Skin of body (tissue), 3 donors: ENCODE measurements at places on chromosomes 4 and X. TPM values are rescaled to one million over a fixed set of nuclear protein-coding genes. Genes with fewer than 3 reads are reported as not detected.

GRCh38 chrX:110428144-110428543 is 69.5 kb downstream of the RTL9 start:
- DNase-seq: no peak

DNA sequence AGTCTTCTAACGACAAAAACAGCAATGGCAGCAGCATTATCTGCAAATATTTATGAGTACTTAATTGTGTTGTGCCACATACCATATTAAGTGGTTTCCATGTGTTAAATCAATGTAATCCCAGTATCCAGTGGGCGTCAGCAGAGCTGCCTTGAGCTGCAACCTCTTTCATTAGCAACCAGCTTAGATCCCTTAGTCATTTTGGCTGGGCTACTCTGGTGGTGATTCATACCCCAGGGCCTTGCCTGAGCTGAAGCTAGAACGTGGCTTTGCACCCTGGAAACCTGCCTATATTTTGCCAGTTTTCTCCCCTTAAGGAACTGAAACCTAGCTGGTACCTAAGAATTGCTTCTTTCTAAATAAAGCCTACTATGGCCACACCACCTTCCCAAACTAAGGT is 474.3 kb upstream of the FTHL17 start:
- DNase-seq: no peak

- DNase-seq: no peak
These were observed 829.9 kb downstream of the FAT4 start for GRCh38 chr4:126144543-126145237.

GRCh38 chr4:168485156-168485910 is 5.0 kb upstream of the DDX60L start:
- no peak for DNase-seq

GRCh38 chr4:82948647-82949204 is 48.2 kb downstream of the THAP9 start:
- DNase-seq: no peak

DNA sequence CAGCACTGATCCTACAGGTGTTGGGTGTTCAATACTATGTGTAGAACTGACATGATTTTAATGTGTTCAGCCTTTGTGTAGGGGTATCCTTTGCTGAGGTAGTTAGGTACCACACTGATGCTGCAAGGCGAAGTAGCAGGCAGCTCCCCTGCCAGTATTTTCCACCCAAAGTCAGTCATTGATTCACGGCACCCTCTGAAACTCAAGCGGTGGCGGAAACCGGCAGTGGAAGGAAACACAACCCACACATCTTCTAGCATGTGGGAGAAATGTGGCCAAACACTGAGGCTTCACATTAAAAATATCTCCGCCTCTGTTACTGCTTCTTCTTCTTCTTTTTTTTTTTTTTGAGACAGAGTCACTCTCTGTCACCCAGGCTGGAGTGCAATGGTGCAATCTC is 126.3 kb downstream of the AASDH start:
- DNase-seq: no peak

- DNase-seq: peak; percentile 53
These were observed 499.5 kb downstream of the ANKRD50 start for GRCh38 chr4:124212815-124213630.

GRCh38 chr4:155966171-155966570 is 12.5 kb upstream of the CTSO start:
- no peak for DNase-seq

DNA sequence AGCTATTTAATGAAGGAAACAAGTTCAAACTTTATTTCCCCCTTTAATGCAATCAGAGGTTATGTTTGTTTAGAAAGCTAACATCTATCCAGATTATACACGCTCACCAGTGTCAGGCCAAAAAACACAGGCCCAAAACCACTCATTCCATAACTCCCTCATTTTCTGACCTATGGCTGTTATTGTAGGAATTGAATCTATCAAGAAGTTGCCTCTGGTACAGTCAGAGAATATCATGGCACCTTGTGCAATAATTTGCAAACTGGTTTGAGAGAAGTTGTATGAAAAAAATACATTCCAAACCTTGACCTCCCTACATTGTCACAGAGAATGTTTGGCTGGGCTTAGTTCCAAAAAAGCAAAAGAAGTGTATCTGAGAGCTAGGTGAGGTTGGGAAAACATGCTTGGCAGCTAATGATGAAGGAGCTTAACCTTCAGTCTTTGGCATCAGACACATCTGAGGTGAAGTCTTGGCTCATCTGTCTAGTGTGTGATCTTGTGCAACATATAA is 591.0 kb downstream of the ANKRD50 start:
- DNase-seq: no peak

- DNase-seq: peak; percentile 51
These were observed 23.5 kb downstream of the TIGD2 start for GRCh38 chr4:89134775-89135319.

GRCh38 chrX:140157611-140158010 is 192.3 kb upstream of the CXorf66 start:
- peak; percentile 0 for DNase-seq

- DNase-seq: no peak
These were observed 269.6 kb downstream of the GBA3 start for GRCh38 chr4:22962295-22962694.

DNA sequence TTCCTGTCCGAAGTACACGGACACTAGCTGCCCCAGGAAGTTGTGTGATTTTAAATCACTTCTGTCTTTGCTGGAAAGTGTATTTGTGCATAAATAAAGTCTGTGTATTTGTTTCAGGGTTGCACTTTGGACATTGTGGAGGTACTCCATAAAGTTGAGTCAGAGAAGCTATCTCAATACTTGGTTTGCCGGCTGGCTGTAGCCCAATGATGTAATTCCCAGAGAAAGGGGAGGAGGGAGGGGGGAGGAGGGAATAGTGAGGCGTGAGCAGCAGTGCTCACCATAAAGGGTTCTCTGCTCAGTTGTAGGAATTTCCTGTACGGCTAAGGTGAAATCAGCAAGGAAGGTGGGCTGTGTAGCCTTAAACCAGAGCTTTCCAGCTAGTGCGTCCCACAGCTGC is 7.5 kb downstream of the APEX2 start:
- no peak for DNase-seq

GRCh38 chr4:94531991-94532789 is 80.4 kb downstream of the PDLIM5 start:
- no peak for DNase-seq

DNA sequence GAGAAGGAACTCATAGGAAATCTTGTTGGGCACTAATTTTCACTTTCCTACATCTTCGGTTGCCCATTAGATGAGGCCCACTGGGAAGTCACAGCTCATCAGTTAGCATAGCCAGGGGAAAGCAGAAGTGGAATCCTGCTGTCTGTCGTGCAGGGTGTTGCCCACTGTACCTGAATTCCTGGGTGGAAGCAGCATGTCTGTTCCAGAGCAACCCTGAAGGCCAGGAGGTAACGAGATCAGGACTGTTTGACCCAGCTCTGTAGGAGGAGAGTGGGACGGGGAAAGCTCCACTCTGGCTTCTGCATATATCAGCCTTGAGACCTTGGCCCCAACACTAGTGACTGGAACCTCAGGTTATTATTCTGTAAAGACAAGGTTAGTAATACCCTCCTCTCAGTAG is 296.1 kb downstream of the EVC2 start:
- no peak for DNase-seq

- DNase-seq: peak; percentile 22
These were observed 105.6 kb downstream of the HUWE1 start for GRCh38 chrX:53580742-53581504.

DNA sequence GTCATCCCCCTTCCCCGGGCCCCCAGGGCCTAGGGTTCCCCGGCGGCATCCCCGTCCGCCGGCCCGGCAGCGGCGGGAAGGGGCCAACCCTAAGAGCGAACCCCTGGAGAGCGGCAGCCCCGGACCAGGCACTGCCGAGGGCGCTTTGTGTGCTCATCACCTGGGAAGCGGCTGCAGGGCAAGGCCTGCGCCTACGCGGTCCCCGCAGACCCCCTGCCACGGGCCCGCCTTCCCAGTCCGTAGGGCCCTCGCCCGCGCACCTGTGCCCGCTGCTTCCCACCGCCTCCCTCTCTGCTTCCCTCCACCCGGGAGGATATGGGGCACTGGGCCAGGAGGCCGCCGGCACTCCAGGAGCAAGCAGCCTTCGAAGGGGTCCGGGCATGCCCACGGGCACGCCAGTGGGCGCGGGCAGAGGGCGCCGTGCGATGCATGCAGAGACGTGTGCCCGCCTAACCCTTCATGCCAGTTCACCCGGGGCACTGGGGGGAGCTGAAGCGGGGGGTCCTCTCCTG is 2.6 kb downstream of the FLNA start:
- DNase-seq: no peak

GRCh38 chr4:48360285-48361011 is 19.1 kb downstream of the SLAIN2 start:
- DNase-seq: peak; percentile 55

- no peak for DNase-seq
These were observed 87.4 kb upstream of the KCTD8 start for GRCh38 chr4:44535981-44536380.

GRCh38 chr4:163107754-163108153 is 58.9 kb downstream of the NAF1 start:
- no peak for DNase-seq

GRCh38 chr4:84913176-84913575 is 53.3 kb downstream of the WDFY3 start:
- DNase-seq: no peak

- no peak for DNase-seq
These were observed 27.5 kb upstream of the PLCXD1 start for GRCh38 chrX:253451-254297.

- no peak for DNase-seq
These were observed 7.0 kb downstream of the MTM1 start for GRCh38 chrX:150575419-150575814.

- DNase-seq: no peak
These were observed 22.5 kb upstream of the JAKMIP1 start for GRCh38 chr4:6222761-6223292.

DNA sequence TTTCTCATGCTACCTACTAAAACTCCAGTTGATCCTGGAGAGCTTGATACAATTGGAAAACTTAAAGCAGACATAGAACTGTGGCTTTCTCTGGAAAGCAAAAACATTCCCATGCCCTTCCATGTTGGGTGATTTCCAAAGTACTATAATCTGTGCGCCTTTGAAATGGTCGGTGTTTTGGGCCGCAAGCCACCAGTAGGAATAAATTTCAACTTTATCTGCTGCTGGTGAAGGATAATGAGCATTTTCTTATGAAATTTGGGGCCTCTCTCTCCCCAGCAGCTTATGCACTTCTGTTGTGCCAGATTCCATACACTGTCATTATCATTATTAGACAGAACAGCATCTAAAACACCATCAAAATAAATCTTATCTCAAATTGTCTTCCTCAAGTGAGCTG is 366.7 kb upstream of the RPS6KA3 start:
- no peak for DNase-seq

DNA sequence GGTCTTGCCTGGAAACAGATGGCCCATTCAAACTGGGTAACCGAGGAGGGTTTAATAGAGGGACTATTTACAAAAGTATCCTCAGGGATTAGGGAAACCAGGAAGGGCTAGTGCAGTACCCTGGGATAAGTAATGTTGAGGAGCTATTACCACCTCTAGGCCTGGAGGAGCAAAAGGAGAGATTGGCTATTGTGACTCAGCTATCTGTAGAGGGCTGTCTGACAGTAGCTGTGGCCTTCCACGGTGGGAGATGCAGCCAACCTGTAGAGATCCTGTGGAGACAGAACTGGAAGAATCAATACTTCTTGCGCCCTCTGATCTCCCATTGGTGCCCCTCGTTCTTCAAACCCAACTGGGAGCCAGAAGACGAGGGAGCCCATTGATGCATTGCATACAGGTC is 34.1 kb upstream of the RPS6KA3 start:
- DNase-seq: no peak

DNA sequence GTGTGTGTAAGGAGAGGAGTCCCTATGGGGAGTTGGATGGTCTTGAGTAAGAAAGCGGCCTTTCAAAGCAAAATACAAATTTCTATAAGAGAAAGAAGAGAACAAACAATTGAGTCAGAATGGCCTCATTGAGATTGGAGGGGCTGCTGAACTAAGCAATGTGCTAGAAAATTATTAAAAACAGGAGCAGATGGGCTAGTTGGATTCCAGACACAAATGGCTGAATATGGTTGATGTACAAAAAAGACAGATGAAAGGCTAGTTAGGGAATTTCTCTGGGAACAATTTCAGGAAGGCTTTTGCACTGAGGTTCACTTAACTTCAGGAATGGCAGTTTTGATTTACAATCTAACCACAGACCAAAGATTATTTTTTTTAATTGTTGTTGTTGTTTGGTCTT is 1806.8 kb upstream of the TENM3 start:
- no peak for DNase-seq

- DNase-seq: no peak
These were observed 276.6 kb downstream of the BCOR start for GRCh38 chrX:39820938-39821708.

GRCh38 chrX:70132224-70132623 is 1.0 kb upstream of the IGBP1 start:
- DNase-seq: no peak

DNA sequence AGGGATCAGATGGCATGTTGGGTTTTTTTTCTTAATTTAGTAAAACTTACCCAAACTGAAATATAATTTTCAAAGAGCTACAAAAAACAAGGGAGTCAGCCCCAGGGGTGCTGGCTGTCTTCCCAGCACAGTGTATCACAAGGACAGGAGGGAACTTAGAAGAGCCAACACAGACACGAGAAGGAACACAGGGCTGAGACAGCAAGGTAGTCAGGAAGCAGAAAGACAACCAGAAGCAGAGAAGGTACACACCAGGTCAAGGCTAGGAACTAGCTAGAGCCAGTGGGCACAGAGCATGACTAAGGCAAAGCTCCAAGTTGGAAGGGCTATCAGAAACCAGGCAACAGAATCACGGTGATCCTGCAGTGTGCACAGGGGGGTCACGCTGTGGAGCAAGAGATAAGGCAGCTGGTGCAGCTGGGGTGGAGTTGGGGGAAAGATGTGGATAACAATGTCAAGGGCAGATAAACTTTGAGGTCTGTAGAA is 168.7 kb downstream of the NR3C2 start:
- DNase-seq: no peak

The STX18 gene
- 27.6 TPM for total RNA-seq

The GRIA2 gene
- 3.8 TPM for total RNA-seq

The SULT1E1 gene
- 53.0 TPM for total RNA-seq

The MAGEB2 gene
- not detected for total RNA-seq

The PPP4R3C gene
- total RNA-seq: not detected

The SUPT20HL2 gene
- not detected for total RNA-seq

The TMEM35A gene
- total RNA-seq: 0.79 TPM

The ZFX gene
- total RNA-seq: 57.1 TPM

The HERC5 gene
- total RNA-seq: 2.1 TPM

The TBC1D8B gene
- 16.9 TPM for total RNA-seq

The TRO gene
- total RNA-seq: 45.1 TPM
